ENCODE measurements at places on chromosomes 2 and 18.

- no peak for DNase-seq
Observed at GRCh38 chr18:31487246-31488015, 10.5 kb upstream of the DSG2 start.

GRCh38 chr18:46169464-46169941 lies 65.3 kb downstream of the HAUS1 start:
- no peak for DNase-seq

GRCh38 chr2:52390651-52391050 lies 1358.7 kb upstream of the NRXN1 start:
- DNase-seq: no peak

DNA sequence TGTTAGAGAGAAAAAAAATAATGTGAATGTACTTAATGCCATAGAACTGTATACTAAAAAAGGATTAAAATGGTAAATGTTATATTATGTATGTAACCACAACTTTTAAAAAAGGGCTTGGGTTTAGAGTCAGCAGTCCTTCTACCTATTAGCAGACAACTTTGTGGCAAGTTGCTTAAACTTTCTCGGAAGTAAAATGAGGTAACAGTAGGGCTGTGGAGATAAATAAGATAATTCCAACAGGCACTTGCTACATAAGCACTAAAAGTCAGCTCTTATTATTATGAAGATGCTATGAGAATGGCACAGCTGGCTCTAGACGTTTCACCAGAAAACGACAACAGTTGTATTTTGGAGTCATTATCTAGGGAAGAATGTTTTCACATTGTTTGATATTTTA lies 31.3 kb downstream of the AAK1 start:
- no peak for DNase-seq

- DNase-seq: no peak
Observed at GRCh38 chr18:79560042-79560860, 119.4 kb upstream of the CTDP1 start.

DNA sequence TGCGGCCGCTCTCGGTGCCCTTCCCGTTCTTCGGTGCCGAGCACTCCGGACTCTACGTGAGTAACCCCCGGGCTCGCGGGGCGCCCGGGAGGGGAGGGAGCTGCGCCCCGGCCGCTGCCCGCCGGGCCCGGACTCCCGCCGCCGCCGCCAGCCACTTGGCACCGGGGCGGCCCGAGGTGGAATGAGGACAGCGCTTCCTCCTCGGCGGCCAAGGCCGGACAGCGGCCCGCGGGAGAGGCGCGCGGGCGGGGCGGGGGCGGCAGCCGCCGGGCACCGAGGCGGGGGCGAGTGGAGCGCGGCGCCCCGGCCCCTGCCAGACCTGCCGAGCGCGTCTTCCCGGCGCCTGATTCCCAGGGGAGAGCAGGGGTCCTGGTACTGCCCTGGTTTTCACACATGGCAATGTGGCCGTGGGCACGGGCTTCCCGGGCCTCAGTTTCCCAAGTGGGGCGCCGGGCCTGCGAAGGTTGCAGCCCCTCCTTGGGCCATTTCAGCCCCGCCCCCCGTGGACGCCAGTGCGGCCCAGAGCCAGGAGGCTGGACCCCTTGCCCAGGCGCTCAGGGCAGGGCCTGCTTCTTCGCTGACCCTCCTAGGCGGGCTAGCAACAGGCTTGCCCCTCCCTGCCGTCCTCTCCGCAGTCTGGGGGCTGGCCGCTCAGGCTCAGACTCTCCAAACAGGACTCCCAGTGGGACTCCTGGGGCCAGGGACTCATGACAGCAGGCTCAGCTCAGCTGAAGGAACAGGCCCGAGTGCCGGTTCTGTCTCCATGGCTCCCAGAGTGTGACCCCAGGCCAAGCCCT lies 775 bp downstream of the SNED1 start:
- DNase-seq: no peak

- no peak for DNase-seq
Observed at GRCh38 chr2:68385220-68385906, 20.3 kb downstream of the PLEK start.

DNA sequence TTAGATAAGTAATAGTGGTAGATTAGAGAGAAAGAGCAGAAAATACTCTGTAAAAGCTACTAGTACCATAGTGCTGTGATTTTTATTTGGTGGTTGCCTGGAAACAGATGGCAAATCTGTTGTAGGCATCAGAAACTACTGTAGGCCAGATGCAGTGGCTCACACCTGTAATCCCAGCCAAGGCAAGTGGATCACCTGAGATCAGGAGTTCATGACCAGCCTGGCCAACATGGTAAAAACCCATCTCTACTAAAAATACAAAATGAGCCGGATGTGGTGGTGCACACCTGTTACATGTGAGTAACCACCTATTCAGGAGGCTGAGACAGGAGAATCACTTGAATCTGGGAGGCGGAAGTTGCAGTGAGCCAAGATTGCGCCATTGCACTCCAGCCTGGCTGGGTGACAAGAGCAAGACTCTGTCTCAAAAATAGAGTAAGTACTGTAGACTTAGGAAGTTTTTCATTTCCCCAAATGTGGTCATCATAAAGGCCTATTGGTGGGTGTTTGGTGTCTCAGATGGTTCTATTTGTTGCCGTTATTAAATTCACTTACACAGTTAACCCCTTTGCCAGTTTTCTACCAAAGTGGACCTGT lies 79.6 kb downstream of the SPTBN1 start:
- no peak for DNase-seq

Measured in stimulated activated CD8-positive, alpha-beta memory T cell treated with anti-CD3 and anti-CD28 coated beads, Interleukin-2, amount 100 ng/mL, for 1 hour (primary cell).